ENCODE measurements at places on chromosomes 5 and 9.
A peak's percentile ranks its signal among the peaks of the same experiment; 100 is the strongest.

DNA sequence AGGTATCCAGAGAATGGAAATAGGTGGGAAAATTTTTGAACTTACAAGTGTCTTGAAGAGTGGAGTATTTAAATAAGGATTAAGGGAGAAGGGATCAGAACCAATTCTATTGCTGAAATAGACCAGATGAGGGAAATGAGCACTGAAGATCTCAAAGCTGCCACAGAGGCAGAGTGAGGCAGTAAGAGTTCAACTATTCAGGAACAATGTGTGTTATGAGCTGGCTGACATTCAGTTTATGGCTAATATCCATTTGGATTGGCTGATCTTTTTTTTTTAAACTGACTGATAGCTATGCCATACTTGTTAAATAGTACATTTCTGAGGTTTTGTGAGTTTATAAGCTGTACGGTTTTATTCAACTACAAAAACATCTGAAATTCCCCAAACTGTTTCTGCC is 95.3 kb upstream of the GNA14 start:
- DNase-seq = no peak

DNA sequence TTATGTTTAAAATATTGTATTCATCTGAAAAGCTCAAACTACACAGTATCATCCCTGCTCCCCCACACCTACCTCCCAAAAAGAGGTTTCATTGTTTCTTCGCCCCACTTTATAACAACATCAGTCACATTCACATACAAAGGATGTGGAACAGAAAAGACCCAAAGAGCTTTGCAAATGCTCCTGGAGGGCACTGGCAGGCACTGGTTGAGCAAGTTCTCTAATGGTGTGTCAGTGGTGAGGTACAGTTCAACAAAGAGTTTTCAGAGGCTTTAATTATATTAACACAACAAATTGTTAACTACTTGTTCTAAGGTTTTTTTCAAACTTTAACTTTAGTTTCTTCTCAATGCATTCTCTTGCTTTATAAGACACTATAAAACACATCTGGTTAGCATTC is 54.1 kb upstream of the ECM2 start:
- DNase-seq = no peak

- DNase-seq = peak; percentile 3
Measured at GRCh38 chr5:83509540-83509939, 38.0 kb downstream of the VCAN start.

DNA sequence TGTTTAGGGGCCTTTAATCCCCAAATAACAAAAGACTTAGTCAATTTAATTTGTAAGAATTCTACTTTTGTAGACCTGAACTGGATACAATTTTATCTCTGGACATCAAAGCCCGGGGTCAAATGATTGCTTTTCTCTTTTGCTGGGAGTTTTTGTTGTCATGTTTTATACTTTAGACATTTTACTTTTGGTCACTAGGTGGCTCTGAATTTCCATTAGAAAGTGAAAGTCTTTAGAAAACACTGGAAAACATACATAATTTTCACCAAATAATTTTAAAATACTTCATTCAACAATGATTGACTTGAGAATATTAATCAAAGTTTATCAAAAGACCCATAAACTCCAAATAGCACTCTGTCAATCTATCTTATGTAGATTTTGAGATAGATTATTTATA is 2.8 kb upstream of the PCA3 start:
- no peak for DNase-seq

DNA sequence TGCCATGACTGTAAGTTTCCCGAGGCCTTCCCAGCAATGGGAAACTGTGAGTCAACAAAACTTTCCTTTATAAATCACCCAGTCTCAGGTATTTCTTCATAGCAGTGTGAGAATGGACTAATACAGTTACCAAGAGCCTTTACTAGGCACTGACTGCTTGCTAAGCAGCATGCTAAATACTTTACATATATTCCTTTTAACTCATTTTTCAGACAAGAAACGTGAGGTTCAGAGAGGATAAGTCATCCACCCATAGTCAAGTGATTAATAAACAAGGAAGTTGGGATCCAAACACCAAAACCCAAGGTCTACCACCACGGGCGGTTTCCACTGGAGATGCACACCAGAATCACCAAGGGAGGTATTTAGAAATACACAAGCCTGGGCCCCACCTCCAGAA is 50.8 kb downstream of the GABBR2 start:
- DNase-seq = no peak

DNA sequence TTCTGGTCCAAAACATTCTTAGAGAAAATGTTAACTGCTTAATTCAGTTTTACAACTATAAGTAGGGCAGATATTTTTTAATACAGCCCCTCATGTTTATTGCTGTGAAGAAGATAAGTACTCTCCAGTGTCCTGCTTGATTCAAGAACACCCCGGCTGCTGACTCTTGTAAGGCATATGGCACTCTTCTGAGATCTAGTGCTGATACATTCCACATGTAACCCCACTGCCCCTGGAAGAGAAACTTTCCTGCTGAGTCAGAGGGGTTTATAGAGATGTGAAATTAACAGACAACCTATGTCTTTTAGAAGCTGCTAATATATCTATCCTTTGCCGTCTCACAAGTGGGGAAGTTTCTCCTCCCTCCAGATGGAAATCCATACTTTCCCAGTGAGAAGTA is 1.0 kb upstream of the MINAR2 start:
- no peak for DNase-seq

- peak; percentile 71 for DNase-seq
Measured at GRCh38 chr5:65925044-65925600, 1.3 kb upstream of the ERBIN start.

DNA sequence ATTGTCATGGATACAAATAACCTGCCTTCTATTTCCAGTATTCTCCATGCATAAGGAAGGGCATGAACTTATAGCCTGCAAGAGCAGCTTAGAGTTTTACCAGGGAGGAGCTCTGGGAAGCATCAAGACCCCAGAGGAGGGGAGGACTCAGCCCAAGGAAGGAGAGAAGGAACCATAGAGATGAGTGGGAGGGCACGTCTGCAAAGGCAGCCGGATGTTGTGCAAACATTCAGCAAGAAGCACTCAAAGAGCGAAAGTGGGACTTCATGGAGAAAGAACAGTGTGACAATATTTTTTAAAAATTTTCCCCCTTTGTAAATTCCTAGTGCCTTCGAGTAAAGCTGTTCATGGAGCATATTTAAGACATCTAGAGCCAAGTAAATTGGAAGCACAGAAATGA is 270.1 kb upstream of the PTGER4 start:
- no peak for DNase-seq

- no peak for DNase-seq
Measured at GRCh38 chr5:85334-85995, 6.5 kb upstream of the PLEKHG4B start.

GRCh38 chr9:96494215-96494800 is 44.3 kb downstream of the HABP4 start:
- no peak for DNase-seq

GRCh38 chr5:170923910-170924620 is 62.2 kb downstream of the RANBP17 start:
- no peak for DNase-seq

- no peak for DNase-seq
Measured at GRCh38 chr5:107794741-107795140, 124.0 kb upstream of the EFNA5 start.

DNA sequence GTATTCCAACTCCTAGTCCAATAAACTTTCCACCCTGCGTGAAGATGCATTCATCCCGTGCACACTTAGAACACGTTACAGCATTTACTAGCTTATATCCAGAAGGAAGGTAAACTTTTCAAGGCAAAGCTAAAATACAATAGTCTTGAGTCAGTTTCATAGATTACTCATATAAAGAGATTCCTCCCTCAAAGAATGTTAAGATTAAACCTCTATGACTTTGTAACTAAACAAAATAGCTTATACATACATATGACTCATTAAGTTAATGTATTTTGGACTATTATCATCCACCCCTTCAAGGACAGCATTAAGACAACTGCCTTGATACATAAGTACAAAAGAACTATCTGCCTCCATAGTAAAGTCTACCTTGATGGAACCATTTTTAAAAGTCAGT is 36.1 kb downstream of the TLE1 start:
- no peak for DNase-seq

- DNase-seq = no peak
Measured at GRCh38 chr5:3041001-3041400, 289.5 kb upstream of the IRX2 start.

GRCh38 chr9:134174073-134174449 is 9.7 kb upstream of the RNU6ATAC start:
- DNase-seq = no peak

DNA sequence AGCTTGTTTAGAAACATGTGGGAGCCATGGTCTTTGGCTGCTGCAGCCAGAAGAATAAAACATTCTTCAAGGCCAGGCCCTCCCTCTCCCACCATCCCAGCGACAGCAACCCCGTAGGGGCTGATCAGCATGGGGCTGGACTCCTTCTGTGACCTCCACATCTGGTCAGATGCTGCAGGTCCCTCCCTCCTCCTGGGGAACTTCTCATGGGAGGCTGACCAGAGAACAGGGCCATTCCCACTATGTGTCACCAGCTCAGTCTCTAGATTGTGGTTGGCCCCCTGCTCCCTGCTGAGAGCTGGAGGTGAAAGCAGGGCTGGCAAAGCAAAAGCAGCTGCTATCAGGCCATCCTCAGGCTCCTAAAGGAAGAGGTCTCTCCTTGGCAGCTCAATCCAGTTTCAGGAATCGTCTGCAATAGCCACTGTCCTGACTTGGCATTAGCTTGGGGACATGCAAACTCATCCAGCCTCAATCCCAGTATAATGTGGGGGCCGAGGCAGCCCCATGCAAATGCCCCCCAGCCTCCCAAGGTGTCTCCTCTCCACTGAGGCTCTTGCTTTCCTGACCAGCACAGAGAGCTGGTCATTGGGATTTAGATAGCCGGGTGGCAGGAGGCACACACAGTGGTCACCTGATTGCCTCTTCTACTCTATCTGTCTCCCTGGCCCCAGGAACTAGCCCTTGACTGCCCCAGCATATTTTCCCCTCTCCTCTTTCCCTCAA is 81.5 kb downstream of the NRG2 start:
- DNase-seq = no peak

- DNase-seq = peak; percentile 98
Measured at GRCh38 chr5:34001241-34001841, 6.5 kb downstream of the AMACR start.

- DNase-seq = no peak
Measured at GRCh38 chr9:6672118-6672517, 26.6 kb upstream of the GLDC start.

- no peak for DNase-seq
Measured at GRCh38 chr9:132014218-132014805, 65.4 kb downstream of the MED27 start.

GRCh38 chr9:68428481-68428880 is 72.1 kb downstream of the PGM5 start:
- no peak for DNase-seq

- DNase-seq = peak; percentile 39
Measured at GRCh38 chr5:157575381-157576020, at the start of gene ADAM19. ADAM19 (minus strand) TSS chr5:157575775; CDS start chr5:157575696, 79 bp downstream.

DNA sequence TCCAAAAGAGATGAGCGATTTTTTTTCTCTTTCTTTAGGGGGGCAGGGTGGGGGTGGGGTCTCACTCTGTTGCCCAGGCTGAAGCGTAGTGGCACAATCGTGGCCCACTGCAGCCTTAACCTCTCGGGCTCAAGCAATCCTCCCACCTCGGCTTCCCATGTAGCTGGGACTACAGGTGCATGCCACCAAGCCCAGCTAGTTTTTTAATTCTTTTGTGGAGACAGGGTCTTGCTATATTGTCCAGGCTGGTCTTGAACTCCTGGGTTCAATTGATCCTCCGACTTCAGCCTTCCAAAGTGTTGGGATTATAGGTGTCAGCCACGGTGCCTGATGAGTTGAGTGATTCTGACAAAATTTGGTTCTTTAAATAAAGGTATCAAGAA is 127.0 kb downstream of the ARRDC3 start:
- no peak for DNase-seq
